ENCODE measurements at places on chromosomes 2 and 18.
A peak's percentile ranks its signal among the peaks of the same experiment; 100 is the strongest.

GRCh38 chr18:23387265-23387664, 65.8 kb upstream of the RIOK3 start:
- DNase-seq = peak; percentile 88

DNA sequence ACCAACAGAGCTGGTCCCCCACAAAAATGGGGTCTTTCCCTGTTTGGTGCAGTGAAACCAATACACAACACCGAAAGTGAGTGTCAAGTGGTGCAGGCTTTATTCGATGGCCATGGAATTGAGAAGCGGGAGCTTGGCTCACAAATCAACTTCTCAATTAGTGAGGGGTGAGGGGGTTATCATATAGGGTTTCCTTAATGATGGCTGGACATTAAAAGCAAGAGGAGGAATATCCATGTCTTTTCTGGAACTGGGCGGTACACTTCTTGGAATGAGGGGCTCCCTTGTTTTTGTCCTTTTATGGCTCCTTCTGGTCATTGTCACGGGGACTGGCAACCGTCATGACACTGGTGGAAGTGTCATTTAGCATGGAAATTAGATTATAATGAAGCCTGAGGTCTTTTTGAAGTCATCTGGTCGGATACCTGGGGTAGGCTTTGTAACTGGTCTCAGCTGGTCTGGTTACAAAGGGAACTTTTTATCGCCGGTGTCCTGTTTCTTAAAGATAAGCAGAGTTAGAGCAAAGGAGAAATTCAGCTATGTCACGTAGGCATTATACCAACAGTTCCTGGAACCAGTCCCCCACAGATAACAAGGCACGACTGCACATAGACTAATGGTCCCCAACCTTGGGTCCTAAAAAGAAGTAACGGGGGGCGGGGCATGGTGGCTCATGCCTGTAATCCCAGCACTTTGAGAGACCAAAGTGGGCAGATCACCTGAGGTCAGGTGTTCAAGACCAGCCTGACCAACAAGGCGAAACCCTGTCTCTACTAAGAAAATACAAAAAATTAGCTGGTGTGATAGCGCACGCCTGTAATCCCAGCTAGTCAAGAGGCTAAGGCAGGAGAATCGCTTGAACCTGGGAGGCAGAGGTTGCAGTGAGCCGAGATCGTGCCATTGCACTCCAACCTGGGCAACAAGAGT, 93.5 kb upstream of the NDUFV2 start:
- DNase-seq = no peak

DNA sequence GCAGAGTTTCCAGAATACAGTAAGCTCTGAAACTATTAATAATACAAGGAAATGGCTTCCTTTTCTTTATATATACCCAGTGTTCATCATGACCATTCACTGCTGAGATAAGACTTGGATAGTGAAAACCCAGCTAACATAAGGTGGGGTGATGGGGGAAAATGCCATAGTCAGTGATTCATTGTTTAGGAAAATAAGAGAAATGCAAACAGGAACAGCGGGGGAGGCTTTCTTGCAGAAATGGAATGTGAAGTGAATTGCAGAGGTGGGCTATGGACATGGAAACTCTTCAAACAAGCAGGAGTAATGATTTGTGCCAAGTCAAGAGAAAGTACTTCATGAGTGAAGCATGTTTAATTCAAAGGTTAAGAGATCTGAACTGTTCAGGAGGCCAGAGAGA, 519.4 kb downstream of the TDRD15 start:
- peak; percentile 34 for DNase-seq

DNA sequence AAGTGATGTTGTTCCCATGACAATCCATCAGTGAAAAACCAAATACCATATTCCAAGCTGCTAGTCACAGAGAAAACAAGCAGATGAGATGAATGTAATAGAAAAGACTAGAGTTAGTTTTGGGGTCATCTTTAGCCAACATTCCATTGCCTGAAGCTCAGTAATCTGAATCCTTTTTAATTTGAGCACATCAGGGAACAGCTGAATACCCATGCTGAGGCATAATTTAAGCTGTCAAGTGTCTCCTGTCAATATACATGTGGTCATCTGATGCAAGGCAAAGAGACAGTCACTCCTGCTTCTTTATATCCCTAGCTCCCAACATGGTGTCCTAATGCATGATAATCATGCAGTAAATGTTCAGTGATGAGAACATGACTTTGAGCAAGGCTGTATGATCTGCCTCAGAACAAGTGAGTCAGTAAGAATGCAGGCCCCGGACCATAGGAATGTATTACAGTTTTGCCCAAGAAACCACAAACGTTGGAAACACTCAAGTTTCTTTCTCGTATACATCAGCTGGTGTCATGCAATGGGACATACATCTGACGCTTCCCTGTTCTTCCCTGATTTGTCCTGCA, 48.0 kb downstream of the CDK15 start:
- no peak for DNase-seq

DNA sequence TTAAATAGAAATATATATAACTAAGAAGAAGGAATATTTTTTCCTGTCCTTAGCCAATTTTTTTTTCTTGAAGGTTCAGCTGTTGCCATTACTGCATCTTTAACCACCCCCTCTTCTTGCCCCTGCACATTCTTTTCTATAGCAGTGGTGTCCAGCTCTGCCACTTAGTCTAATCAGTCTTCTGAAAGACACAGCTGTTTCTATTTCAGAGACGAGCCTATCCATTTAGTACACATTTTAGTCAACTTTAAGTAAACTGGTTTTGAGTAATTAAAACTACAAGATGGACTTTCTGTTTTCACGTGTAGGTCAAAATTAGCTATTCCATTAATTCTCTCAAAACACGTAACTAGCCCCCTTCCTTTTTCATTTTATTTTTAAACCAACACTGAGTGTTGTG, 21.0 kb downstream of the SPOPL start:
- no peak for DNase-seq

DNA sequence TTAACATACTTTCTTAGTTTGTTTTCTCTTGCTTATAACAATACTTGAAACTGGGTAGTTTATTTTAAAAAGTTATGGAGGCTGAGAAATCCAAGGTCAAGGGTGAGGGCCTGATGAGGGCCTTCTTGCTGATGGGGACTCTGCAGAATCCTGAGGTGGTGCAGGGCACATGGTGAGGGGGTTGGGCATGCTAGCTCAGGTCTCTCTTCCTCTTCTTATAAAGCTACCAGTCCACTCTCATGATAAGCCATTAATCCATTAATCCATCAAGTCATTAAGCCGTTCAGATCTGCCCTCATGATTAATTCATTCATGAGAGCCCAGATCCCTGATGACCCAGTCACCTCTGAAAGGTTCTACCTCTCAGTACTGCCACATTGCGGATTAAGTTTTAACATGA, 21.4 kb downstream of the ALMS1 start:
- no peak for DNase-seq

GRCh38 chr2:177344316-177344715, 48.3 kb upstream of the AGPS start:
- no peak for DNase-seq

- no peak for DNase-seq
Observed at GRCh38 chr2:120401275-120402066, 55.5 kb downstream of the INHBB start.

Data from NCI-H69 (cell line).